ENCODE measurements at places on chromosomes 2 and 18.

DNA sequence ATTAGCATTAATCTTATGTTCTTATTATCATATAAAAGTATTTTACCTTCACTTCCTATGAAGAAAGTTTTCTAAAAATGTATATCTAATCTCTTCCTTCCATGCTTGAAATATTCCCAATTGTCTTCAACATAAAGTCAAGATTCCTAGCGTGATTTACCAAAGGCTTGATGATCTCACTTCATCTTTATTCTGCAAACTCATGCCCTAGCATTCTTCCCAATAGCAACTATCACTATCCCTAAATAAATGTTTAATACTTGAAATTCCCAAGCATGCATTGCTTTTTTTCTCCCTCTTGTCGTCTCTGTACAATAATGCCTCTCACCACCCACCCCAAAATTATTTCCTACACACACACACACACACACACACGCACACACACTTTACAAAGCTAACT is 125.8 kb downstream of the VWC2L start:
- no peak for DNase-seq

GRCh38 chr2:241052677-241053360 is 49.3 kb downstream of the MTERF4 start:
- DNase-seq = no peak

DNA sequence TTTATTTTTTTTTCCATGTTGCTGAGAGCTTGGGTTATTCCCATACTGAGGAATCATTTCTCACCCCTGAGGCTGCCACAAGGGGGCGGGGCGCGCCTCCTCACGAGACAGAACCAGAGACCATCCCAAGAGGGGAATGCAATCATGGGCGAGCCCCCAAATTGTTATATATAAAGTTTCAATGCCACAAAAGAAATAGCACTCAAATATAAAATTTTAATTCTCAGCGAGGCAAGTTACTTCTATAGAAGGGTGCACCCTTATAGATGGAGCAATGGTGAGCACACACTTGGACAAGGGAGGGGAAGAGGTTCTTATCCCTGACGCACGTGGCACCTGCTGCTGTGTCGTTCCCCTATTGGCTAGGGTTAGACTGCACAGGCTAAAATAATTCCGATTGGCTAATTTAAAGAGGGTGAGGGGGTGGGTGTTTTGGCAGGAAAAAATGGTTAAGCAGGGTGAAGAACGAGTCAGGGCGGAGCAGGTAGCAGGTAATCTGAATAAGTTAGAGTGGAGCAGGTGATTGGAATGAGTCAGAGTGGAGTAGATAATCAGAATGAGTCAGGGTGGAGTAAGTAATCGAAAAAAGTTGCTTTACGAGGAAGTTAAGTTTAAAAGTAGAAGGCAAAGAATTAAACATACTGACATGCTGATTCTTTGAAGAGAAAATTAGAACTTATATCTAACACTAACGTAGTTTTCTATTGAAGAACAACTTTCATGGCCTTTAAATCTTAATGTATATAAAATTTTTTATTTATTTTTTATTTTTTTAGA is 177.5 kb downstream of the MTCL1 start:
- no peak for DNase-seq

GRCh38 chr2:1453561-1453960 is 40.3 kb downstream of the TPO start:
- DNase-seq = no peak

DNA sequence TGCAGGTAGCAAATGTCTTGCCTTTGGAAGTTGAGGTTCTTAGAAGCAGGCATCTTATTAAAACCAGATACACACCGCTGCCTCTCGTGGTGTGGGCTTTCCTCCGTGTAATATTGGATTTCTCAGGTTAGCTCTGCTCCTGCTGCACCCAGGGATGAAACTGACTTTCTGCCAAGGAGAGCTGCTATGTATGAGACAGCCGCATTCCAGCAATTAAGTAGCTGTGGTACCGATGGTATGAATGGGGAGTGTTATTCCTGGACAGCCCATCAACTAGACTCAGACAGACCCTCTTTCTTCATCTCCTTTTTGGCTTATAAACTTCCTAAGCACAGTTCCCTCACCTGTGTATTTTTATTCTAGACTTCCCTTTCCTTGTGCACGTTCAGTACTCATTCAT is 6.8 kb upstream of the EHD3 start:
- DNase-seq = no peak

GRCh38 chr18:56152551-56153310 is 485.7 kb downstream of the TXNL1 start:
- no peak for DNase-seq

Data from NCI-H510A (cell line).